ENCODE measurements at places on chromosomes 3 and 15.

GRCh38 chr15:93894438-93895036, 336.8 kb upstream of the MCTP2 start:
- no peak for DNase-seq

GRCh38 chr3:117524890-117525289, 815.3 kb downstream of the TUSC7 start:
- no peak for DNase-seq

GRCh38 chr3:127483902-127484591, 106.5 kb downstream of the TPRA1 start:
- DNase-seq: no peak

DNA sequence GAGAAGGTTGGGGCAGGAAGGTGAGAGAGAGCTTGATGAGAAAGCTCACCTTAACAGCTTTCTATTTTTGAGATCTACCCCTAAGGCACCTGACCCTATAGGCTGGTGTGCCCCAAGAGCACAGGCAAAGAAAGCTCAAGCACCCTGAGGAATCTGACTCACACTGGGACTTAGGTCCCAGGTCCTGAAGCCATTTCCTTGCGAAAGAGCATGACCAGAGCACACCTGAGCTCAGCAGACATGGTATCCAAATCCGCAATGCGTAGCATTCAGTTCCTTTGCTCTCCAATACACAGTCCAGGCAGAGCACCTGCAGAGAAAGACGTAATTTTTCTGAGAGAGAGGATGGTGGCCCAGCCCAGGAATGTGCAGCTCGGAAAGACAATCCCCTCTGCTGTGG, 112.1 kb upstream of the LPP start:
- no peak for DNase-seq

DNA sequence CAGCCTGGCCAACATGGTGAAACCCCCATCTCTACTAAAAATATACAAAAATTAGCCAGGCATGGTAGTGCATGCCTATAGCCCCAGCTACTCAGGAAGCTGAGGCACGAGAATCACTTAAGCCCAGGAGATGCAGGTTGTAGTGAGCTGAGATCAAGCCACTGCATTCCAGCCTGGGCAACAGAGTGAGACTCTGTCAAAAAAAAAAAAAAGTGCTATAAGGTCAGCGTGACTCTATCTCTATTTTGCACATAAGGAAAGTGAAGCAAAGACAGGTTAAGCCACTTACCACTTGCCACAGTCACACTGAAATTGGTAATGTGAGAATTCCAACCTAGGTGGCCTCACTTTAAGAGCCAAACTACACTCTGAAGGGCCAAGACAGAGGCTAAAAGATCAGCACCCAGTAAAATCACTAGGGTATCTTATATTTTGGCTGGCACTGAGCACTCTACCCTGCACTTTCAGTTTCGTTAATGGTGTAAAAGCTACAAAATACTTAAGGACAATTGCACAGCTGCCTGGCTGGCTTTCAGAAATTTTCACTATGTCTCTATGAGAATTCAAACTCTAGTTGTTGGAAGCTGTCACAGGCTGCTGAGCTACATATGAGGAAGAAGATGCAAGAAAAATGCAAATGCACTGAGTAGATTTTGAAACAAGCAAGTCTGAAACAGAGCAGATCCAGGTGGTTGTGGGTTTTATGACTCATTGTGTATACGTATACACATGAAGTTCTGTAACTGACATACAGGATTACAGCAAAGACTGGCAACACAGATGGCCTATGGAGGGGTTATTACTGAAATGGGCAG, 32.7 kb downstream of the TRANK1 start:
- no peak for DNase-seq

- no peak for DNase-seq
Measured at GRCh38 chr3:173761161-173761560, 363.6 kb downstream of the NLGN1 start.

GRCh38 chr3:72134989-72135451, 350.1 kb upstream of the PROK2 start:
- DNase-seq: no peak

DNA sequence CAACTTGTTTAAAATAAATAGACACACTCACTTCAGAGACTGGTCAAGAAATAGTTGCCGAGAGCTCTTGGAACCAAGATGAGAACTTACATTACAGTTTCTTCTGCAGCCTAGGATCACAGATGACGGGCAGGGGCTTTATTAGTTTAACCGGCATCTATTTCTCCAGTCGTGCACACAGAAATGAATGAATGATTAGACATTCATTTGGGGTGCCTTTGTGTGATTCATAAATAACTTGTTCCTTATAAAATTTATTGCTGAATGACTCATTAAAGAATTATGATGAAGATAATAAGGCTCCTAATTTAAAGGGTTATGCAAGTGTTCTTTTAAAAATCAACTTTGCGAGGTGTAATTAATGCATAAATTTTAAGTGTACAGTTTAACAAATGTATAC, 20.8 kb downstream of the NFKBIZ start:
- DNase-seq: no peak

DNA sequence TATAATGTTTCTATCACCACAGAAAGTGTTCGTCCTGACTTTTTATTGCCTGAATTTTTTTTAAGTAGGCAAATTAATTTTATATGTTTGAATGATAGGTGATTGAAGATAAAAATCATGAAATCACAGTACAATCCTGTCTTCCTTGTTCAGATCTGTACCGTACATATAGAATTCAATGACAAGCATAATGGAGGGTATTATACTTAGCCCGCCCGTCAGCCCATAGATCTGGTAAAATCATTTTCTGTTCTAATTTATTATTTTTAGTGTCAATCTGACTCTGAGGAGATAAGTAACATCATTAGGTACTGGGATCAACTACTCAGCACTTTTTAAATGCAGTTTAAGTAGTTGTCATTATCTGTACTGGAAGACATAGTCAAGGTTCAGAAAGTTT, 269.9 kb downstream of the NR2F2 start:
- no peak for DNase-seq

GRCh38 chr3:50714946-50715345, 40.2 kb downstream of the DOCK3 start:
- no peak for DNase-seq

- DNase-seq: no peak
Measured at GRCh38 chr3:188322135-188322887, 168.4 kb downstream of the LPP start.

GRCh38 chr3:37741644-37742043, 120.0 kb upstream of the CTDSPL start:
- DNase-seq: no peak

DNA sequence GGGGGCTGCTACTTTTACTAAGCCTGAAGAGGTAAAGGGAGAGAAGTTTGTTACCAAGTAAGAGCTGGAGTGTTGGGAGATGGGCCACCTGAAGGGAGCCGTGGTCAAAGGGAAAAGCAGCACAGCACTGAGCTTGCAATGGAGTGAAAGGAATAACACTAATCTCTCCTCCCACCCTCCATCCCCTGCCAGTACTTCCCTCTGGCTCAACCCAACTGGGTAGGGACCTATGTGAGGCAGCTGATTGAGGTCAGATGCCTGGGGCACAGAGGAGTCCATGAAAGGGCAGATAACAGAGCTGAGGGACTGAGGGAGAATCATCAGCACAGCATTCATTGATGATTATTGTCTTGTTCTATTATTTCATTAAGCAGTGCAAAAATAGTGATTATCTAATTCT, 212.4 kb upstream of the TBC1D5 start:
- DNase-seq: no peak

GRCh38 chr3:123284399-123285010, 82.8 kb downstream of the SEC22A start:
- DNase-seq: no peak

DNA sequence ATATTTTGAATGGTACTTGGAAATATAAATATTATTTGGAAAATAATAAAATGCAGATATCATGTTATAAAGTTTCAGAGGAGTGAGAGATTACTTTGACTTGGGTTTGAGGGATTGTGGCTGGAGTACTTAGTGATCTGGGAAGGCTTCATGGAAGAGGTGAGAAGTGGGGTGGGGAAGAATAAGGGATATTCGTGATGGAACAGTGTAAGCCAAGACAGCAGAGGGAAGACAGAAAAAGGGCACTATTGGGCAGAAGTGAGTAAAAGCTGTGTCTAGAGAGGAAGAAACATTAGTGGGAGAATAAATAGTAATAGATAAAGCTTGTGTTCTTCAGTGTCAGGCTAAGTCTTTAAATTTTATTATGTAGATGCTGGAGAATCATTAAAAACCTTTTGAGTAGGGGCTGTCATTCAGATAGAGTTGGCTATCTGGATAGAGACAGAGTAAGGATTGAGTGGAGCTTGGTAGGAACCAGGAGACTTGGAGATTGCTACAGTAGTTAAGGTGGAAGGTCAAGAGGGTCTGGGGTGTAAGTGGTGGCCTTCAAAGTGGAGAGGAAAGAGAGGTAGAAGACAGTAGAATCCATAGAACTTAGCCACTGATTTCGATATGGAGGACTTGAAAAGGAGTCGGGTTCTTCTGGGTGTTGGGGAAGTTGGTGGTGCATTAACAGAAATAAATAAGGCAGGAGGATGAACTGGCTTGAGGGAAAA, 11.9 kb downstream of the UBE2E1 start:
- no peak for DNase-seq

DNA sequence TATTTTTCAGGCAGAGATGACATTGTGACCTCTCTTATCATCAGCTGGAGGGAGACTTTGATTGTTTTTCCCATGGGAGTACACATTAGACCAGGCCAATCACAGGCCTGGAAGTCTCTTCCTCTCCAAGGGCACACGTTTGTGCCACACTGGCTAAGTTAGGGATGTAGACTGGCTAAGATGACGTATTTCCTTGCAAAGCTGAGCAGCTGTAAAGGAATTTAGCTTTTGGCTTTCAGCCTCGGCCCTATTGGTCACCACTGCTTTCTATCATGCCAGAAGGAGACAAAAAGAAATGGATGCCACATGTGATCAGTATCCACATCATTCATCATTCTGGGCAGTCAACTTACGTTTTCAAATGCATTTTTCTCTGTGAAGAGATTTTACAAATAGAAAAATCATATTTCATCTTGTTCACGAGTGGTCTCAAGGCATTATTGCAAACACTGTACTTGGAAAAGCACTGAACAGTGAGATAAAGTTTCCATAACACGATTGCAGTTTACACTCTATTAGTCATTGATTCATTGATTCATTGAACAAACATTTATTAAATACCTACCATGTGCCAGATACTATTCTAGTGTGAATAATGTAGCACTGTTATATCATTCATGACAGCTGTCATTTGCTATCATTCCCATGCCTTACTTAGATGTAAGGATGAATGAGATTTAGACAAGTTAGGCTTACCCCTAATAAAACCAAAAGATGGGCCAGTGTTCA, 27.0 kb upstream of the RNF7 start:
- DNase-seq: no peak

DNA sequence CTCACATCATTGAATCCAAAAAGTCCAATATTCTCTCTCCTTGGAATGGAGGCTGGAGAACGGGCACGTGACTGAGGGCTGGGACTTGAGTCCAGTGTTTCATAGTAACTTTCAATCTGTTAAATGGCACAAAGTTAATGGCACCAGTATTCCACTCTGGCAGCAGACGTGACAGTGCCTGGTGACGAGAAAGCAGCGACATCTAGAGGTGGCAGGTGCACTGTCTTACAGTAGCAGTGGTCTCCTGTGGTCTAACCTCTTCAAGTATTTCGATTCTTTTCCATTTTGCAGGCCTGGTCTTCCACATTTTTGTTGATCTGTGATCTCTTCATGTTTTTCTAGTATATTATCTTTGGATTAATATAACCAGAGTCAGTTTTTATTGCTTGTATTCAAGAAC, 107.1 kb downstream of the OXSM start:
- no peak for DNase-seq

- peak; percentile 22 for DNase-seq
Measured at GRCh38 chr3:22089284-22089683, 338.3 kb upstream of the ZNF385D start.

- DNase-seq: no peak
Measured at GRCh38 chr3:152097770-152098169, 171.0 kb upstream of the MBNL1 start.

DNA sequence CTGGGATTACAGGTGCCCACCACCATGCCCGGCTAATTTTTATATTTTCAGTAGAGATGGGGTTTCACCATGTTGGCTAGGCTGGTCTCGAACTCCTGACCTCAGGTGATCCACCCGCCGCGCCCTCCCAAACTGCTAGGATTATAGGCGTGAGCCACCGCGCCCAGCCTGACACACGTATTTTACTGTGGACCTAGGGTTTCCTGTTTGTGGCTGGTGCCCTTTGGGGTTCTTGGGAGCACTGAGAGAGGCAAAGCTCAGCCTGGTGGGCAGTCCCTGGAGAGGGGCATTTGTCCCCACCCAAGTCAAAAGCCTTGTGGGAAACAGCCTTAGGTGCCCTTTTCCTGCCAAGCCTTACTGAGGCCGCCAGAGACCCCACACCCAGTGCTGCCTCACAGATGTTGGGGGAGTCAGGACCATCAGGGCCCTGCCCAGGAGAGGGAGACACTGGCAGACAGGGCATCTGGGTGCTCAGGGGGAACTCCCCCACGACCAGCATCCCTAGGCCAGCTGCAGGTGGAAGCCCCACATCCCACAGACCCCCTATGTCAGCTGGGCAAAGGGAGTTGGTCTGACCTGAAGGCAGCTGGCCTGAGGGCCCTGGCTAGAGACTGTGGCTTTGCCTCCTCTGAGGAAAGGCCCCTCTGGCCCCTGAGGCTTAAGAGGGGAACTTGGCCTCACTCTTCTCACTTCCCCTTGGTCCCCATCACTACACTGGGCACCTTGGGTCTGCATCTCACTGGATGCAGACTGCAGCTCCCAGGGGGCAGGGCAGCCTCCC, 35.1 kb downstream of the DNAH1 start:
- no peak for DNase-seq

DNA sequence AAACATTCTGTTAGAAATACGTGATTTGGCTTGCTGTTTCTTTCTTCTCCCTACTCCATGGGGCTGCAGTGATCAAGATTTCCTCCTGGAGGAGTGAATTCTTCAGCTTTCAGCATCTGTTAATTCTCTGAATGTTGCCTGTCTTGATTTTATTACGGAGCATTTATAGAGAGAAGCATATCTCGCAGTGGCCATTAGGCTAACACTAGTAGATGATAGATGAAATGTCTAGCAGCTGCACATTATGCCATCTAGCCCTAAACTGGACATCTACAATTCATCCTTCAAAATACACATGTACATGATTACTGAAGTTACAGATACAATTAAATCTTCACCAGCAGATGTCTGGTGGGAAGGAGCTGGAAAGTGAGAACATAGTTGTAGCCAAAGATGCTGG, 769.8 kb upstream of the NECTIN3 start:
- no peak for DNase-seq

DNA sequence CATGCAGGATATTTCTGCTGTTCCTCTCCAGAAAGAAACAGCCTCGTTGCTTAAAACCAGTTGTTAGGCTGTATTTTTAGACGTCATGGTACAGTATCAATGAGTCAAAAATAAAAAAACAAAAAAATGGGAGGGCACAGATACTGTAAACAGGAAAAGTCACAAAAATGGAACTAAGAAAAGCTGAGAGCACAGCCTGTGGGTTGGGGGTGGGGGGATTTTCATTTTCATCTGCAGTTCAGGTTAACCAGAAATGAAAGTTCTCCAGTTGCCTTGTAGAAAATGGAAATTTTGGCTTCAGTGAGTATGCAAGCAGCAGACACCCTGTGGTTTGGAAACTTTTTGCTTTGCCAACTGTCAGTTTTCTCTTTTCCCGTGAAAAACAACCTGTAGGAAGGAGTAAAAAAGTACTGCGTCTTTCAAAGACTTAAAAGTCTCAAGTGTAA, 59.0 kb downstream of the FRMD4B start:
- DNase-seq: no peak

- DNase-seq: no peak
Measured at GRCh38 chr3:17333446-17333845, 409.0 kb downstream of the TBC1D5 start.

- no peak for DNase-seq
Measured at GRCh38 chr15:100311154-100311625, 30.6 kb downstream of the ADAMTS17 start.

- no peak for DNase-seq
Measured at GRCh38 chr15:58981808-58982475, 5.5 kb upstream of the RNF111 start.
